NCI-H524 treated with DMSO at 0.1 percent for 48 hours (cell line): ENCODE measurements at places on chromosomes 13 and 19.

DNA sequence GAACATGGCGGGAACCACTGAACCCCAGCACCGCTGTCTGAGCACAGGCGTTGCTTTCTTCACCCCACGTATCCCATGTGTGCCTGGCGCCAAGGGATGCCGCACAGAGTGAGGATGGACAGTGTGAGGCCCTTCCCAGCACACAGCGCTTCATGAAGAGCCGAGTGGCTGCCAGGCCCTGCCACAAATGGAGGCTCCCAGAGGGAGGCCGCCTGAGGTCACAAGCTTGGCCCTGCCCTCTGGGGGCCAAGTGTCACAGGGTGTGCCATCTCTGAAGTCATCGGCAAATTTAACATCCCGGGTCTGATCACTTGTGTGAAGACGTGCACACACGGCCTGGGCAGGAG, 24.4 kb downstream of the MPND start:
- no peak for DNase-seq

DNA sequence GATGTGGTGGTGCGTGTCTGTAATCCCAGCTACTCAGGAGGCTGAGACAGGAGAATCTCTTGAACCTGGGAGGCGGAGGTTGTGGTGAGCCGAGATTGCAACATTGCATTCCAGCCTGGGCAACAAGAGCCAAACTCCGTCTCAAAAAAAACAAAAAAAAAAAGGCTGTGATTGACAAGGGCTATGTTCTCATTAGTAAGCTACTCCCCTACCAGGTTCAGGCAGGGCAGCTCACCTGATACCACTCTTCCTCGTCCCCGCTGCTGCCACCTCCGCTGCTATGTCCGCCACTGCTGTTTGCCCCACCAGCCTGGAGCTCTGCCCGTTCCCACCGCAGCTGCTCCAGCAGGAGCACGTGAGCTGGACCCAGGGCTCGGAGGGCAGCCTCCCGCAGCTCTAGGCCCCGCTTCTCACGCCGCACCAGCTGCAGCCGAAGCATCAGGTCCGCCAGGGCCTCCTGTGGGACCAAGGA, 9.4 kb downstream of the USHBP1 start:
- no peak for DNase-seq

- no peak for DNase-seq
These were observed 21.7 kb downstream of the PHF11 start for GRCh38 chr13:49517461-49517860.

DNA sequence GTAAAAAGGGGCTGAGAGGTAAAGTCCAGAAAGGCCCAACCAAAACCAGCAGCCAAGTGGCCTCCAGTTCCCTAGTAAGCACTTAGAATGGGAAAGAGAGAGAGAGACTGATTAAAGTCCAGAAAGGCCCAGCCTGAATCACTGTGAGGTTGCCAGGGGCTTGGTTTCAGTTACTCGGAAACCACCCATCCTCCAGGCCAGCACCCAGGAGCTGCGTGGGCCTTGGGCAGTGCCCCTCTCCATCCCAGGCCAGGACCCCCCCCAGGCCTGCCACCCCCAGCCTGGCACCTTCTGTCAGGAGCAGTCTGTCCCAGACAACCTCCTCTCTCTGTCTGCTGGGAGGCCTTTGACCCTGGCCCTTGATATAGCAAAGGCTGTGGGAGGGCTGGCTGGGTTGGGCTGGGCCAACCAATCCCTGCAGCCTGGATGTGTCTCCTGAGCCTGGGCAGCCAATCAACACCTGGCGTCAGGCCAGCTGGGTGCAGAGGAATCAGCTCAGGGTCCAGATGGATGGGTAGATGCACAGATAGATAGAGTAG, at the start of gene CYP4F2:
Gene CYP4F2 (minus strand): TSS at position 337 of the 539 bp plus-strand sequence. CDS start 463 bp downstream, outside the sequence.
- DNase-seq = no peak

- no peak for DNase-seq
These were observed 25.2 kb downstream of the ABCC4 start for GRCh38 chr13:95276037-95276505.
